ENCODE measurements at places on chromosomes 3 and 15. TPM values are rescaled to one million over a fixed set of nuclear protein-coding genes. Genes with fewer than 3 reads are reported as not detected.

DNA sequence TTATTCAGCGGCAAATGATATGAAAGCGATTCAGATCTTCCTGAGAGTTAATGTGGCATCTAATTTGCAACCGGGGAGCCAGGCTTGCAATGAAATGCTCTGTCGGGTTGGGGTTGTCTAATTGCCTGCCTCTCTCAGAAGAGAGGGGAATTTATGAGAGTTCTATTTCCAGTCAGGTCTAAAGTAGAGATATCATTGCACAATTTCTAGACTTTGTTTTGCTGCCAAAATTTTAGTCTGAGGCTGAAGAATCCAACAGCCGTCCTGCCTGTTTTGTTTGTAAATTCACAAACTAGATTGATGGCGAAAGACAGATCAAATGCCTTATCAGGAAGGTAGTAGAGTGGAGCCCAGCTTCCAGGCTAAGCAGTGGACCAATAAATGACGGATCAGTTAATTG is 610 bp downstream of the LIPC start:
- DNase-seq = no peak

Gene SCG3
- not detected for polyA plus RNA-seq

DNA sequence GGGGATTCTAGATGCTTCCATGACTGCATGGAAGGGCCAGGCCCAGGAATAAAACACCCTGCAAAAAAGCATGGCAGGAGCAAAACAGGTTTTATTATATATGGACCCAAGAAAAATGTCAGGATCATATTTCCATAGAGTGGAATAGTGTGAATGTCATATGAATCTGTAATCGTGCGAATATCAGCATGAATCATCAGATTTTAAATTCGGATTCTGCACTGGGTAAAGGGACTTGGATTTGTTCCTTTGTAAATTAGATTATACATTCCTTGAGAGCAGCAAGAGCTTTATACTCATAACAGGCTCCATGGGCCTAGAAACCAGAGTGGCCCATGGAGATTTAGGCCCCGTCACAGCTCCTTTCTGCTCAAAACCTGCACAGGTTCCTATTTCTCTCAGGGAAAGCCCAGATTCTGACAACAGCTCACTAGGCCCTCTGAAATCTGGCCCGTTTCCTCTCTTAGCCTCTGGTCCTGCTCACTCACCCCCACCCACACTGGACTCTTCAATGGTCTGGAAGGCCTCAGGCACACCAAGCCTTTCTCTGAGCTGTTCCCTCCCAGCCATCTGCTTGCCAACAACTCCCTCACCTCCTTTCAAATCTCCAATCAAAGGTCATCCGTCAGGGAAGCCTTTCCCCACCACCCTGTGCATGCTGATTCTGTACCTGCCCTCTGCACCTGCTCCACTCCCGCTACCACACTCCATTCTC is 76.0 kb downstream of the FEM1B start:
- no peak for DNase-seq

DNA sequence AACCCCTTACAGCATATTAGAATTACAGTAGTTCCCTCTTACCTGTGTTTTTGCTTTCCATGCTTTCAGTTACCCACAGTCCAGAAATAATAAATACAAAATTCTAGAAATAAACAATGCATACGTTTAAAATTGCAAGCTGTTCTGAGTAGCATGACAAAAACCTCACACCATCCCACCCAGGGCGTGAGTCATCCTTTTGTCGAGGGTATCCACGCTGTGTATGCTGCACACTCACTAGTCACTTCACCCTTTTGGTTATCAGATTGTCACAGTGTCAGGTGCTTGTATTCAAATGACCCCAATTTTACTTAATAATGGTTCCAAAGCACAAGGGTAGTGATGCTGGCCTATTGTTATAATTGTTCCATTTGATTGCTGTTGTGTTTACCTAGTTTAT is 72.5 kb upstream of the P3H2 start:
- DNase-seq = no peak

Measured in renal pelvis (tissue), 12 donors.